ENCODE measurements at places on chromosomes 5 and 9.
A peak's percentile ranks its signal among the peaks of the same experiment; 100 is the strongest.

DNA sequence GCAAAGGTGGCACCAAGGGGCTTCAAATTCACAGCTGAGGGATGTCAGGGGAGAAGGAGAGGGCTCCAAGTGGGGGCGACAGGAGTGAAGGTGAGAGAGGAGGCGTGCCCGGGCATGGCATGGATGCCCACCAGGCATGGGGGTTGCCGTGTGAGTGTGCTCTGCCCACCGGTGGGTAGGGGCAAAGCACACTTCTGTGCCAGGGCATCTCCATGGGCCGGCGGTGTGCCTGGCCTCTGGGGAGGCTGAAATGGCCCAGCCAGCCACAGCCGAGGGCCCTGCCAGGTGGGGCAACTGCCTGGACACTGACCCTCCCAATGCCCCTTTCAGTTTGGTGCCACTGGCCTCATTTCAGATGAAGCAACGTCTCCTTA, 14.0 kb upstream of the RNU6ATAC start:
- no peak for DNase-seq

GRCh38 chr9:123542435-123543225, 186.6 kb downstream of the CRB2 start:
- DNase-seq: no peak

- DNase-seq: no peak
These were observed 59.8 kb upstream of the SNX2 start for GRCh38 chr5:122715095-122715494.

DNA sequence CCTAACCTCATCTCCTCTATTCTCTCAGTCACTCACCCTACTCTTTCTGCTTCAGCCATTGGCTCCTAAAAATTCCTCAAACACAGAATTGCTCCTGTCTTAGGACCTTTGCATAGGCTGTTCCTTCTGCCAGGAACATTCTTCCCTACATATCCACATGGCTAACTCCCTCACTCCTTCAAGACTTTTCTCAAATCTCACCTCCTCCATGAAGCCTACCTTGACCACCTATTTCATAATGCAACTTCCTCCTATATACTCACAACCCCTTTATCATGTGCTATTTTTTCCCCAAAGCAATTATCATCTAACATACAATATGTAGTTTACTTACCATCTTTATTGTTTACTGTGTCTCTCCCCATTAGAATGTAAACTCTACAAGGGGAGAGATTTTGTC, 45.8 kb downstream of the ARL15 start:
- no peak for DNase-seq

- no peak for DNase-seq
These were observed 51.5 kb downstream of the C9orf152 start for GRCh38 chr9:110156416-110156815.

GRCh38 chr5:57207681-57208080, 33.8 kb downstream of the GPBP1 start:
- no peak for DNase-seq

- DNase-seq: no peak
These were observed 6.2 kb downstream of the TMEM8B start for GRCh38 chr9:35835216-35835632.

DNA sequence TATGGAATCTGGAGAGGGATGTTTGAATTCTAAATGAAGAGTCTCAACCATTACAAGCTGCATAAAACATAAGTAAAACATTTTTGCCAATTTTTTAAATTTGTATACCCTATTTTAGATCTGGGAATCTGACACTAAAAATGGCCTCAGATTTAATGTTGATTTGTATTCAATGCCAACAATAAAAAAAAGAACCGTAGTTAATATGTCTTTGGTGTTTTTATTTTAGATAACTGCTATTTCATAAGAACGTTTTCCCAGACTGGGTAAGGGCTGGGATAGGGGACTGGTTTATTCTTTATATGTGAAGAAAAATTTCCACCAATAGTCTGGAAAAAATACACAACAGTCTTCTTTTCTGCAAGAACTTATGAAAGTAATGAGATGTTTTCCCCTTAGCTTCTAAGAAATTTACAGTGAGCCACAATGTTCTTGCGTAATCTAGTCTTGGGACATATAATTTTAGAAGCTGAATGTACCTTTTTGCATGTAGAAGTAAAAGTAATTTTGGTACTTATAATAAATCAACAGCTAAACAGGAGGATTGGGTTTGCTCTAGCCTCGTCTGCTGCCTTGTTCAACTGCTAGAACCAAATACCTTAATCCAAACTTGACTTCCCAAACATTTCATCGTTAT, 244.6 kb upstream of the EFNA5 start:
- no peak for DNase-seq

DNA sequence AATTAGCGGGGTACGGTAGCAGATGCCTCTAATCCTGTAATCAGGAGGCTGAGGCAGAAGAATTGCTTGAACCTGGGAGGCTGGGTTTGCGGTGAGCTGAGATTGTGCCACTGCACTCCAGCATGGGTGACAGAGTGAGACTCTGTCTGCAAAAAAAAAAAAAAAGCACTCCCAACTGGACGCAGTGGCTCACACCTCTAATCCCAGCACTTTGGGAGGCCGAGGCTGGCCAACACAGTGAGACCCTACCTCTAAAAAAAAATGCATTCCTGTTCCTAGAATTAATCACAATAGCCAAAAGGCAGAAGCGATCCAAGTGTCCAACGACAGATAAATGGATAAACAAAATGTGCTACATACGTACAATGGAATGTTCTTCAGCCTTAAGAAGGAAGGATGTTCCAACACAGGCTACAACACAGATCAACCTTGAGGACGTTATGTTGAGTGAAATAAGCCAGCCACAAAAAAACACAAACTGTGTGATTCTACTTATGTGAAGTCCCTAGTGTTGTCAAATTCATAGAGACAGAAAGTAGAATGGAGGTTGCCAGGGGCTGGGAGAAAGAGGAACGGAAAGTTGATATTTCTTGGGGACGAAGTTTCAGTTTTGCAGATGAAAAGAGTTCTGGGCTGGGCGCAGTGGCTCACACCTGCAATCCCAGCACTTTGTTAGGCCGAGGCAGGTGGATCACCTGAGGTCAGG, 13.8 kb downstream of the FAM78A start:
- DNase-seq: no peak

GRCh38 chr9:29213417-29214153, 1640.3 kb upstream of the C9orf72 start:
- peak; percentile 55 for DNase-seq

DNA sequence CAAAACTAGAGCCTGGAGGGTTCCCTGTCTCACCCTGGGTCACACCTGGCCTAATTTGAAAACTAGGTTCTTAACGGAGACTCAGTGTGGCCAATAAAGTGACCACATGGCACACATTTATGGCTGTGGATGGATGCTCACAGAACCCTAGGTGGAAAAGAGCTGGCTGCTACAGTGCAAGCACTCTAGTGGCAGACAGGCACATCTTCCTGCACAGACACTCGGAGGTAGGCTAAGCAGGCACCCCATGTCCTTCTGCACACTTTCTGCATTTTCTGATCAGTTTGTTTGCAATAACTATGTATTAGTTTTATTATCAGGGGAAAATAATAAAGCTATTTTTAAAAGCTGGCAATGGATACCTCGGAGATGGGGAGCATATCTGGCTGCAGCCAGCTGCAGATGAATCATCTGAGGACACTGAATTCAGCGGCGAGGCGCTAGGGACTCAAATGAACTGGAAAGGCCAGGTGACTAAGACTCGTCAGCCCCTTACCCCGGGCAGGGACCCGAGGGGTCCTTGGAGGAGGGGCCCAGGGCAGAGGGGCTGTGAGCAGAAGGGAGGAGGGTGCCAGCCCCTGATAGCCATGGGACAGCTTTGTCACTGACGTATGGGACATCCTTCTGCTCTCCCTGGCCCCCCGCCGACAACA, 96.2 kb downstream of the OLFM1 start:
- DNase-seq: no peak

DNA sequence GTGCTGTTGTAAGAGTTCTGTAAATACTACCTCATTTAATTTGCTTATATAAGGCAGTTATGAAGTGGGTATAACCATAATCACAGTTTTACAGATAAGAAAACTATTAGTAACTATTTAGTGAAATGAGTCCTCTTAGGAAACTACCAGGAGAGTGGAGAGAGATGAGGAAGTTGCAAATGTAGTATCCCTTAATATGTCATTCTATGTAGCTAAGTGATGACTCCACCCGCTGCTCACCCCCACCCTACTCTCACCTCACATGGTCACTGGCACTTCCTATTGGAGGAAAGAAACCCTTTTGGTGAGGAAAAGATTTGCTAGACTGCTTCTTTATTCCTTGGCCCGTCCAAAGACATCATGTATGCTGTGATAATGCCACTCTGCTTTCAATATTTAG, 241.8 kb upstream of the SLC24A2 start:
- DNase-seq: no peak

- no peak for DNase-seq
These were observed 15.4 kb upstream of the PPP2R2B start for GRCh38 chr5:146893991-146894390.

GRCh38 chr5:62593331-62593730, 14.7 kb downstream of the LRRC70 start:
- no peak for DNase-seq

GRCh38 chr5:117204404-117204803, 629.8 kb upstream of the SEMA6A start:
- DNase-seq: no peak

- DNase-seq: no peak
These were observed 547 bp downstream of the CLTA start for GRCh38 chr9:36191290-36191645.

GRCh38 chr5:14142202-14142826, 828 bp upstream of the TRIO start:
- DNase-seq: no peak

- DNase-seq: no peak
These were observed 11.9 kb upstream of the SMC2 start for GRCh38 chr9:104082168-104082567.

DNA sequence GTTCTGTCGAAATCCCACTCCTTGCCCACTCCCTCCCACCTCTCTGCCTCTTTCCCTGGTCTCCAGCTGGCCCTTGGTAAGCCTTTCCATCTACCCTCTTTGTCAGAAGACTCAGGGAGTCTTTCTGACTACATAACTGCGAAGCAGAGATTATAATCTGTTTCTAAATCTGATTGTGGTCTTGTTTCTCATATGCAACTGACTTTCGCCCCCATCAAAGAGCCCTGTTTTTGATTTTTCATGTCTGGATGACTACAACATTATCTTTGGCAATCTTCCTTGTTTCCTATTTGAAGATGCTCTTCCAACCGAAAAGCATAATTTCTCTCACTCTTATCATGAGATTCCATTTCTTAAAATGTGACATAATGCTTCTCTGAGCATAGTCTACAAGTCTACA, 218.2 kb upstream of the ADAMTSL1 start:
- no peak for DNase-seq

DNA sequence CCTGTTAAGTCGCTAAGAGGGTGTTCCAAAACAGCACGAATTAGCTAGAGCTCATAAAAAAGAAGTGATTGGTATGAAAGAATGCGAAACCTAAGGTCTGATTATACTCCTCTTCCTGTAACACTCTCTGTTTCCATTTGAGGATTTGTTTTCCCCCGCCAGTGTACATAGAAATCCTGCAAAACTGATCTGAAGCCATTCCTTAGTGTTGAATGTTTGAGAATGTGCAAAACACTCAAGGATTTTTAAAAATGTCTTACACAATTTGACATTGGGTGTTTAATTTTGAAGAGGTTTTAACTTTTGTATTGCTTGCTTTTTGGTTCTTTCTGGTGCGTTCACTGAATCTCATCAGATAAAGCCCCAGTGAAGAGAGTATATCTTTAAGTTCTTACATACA, 105.3 kb downstream of the KCNN2 start:
- no peak for DNase-seq

DNA sequence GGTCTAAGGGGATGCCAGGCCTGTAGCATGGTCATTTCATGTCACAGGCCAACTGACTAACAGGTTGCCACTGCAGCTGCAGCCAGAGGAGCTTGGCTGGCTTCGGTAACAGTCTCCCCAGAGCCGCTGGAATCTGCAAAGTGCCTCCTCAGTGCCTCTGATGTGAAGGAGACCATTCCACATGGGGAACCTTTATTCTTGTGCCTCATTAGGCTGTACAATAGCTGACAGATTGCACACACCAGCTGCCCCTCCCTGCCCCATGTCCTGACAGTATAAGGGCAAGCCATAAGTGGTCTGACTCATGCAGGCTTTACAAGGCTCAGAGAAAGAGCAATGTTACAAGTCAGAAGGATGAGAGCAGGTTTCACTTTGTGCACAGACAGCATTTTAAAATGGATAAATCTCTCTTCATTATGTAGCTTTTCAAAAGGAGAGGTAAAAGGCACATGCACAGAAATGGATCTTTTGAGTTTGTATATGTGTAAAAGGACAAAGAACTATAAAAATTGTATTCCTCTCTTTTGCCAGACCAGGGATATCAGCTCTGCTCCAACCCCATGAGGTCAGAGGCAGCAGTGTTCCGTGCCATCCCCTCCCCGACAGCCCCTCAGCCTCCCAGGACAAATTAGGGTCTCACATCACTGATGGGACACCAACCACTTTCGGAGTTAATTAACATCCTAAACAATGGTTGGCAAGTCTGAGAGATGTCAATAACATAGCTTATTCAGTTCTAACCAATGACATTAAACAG, 467.8 kb downstream of the TMEM232 start:
- no peak for DNase-seq

GRCh38 chr9:9612270-9612669, 1000.5 kb downstream of the PTPRD start:
- DNase-seq: no peak

All from left renal cortex interstitium (tissue), 4 donors.